ENCODE measurements at places on chromosomes 7 and 10. TPM values are rescaled to one million over a fixed set of nuclear protein-coding genes. Genes with fewer than 3 reads are reported as not detected.

The GHRHR gene
- not detected for polyA plus RNA-seq

DNA sequence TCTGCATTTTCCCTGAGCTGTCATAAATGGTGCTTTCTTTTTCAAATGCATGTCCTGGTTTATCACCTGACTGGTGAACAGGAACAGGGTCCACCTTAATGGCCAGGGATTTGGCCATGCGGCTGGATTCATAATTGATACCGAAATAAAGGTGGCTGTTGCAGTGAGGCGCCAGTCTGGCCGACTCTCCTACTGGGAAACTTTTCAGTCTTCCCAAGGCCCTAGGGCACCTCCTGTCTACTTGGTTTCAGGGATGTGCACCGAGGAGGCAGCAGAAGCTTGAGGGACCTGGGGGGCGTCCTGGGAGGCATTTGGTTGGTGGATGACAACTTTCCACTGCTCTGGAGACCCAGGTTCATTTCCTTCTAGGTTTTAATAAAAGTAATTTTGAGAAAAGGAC lies 46.4 kb upstream of the FIGNL1 start:
- no peak for DNase-seq

The VTI1A gene
- 17.1 TPM for polyA plus RNA-seq

DNA sequence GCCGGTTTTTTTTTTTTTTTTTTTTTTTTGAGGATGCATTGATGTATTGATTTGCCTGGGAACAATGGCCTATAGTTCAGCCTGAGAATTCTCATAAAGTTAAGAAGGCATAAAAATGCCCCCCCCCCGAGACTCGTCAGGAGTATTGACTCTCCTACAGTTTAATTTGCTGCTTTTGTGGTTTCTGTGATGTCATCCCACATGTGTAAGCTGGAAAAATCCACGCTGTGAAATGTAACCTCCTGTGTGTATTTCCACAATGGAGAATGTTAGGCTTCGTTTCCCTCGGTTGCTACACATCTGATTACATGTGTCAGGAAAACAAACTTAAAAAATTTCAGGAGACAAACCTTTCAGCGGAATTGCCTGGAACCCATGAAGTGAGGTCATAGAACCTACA lies 117.9 kb downstream of the FANK1 start:
- DNase-seq, result peak; percentile 7

- no peak for DNase-seq
Measured at GRCh38 chr7:2809903-2810625, 34.0 kb downstream of the GNA12 start.

DNA sequence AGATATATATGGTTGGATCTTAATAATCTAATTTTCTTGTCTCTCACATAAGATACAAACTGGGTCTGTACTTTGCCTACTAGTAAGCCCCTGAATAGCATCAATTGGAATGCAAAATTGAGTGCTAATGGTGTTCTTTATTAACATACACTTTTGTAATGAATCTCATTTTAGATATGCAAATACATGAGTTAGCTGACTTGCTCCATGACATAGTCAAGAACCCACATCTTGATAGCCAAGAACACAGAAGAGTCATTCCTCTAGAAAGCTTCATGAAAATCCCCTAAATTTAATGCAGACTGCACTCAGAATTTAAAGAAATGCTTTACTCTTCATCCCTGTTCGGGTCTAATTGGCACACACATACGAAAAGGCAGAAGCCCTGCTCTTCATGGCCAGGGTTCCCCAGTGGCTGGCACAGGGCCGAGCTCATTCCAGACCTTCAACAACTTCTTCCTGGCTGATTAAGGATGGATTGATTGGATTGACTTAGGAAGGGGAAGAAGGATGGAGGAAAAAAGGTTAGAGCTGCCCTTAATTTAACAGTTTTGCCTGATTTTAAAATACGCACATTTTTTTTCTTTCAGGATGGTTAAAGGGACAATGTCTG lies 431.1 kb upstream of the KLF6 start:
- no peak for DNase-seq

DNA sequence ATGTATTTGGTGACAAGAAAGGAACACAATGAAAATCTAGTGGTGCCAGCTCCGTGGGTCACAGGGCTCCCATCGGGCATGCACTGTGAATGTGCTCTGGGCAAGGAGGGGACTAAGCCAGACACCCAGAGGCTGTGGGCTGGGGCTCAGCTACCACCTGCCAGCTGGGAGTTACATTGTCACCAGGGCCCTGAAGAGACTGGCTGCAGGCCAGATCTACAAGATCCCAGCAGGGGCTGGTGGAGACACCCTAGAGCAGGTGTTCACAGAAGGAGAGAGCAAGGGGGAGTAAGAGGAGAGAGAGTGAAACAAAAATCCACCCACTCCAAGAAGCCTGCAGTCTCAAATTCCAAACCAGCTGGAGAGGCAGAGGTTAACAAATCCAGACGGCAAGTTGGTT lies 116.6 kb upstream of the ADCY1 start:
- DNase-seq, result no peak

Measured in AG04450 (cell line).